Cerebellum (tissue), 4 donors: ENCODE measurements at places on chromosomes 5 and 9.

DNA sequence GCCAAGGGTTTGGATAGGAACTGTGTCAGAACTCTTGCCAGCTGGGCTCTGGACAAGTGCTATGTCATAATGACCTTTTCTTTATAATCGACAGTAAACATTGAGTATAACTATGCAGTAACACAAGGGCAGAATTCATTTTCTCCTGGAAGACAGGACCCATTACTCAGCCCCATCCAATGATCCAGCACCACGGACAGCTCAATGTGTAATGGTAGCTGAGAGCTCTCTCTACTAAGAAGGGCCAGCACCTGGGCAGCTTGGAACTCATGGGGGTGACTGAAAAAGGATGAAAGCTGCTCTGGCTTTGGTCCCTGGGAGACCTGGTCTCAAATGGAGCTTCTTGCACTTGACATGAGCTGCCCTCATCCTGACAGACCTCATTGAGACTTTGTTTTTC lies 347.8 kb downstream of the TRIM32 start:
- DNase-seq, result no peak

- DNase-seq, result no peak
These were observed 553.1 kb downstream of the ZNF608 start for GRCh38 chr5:124193371-124193789.

- DNase-seq, result no peak
These were observed 1.7 kb upstream of the CNTRL start for GRCh38 chr9:121073038-121073437.

DNA sequence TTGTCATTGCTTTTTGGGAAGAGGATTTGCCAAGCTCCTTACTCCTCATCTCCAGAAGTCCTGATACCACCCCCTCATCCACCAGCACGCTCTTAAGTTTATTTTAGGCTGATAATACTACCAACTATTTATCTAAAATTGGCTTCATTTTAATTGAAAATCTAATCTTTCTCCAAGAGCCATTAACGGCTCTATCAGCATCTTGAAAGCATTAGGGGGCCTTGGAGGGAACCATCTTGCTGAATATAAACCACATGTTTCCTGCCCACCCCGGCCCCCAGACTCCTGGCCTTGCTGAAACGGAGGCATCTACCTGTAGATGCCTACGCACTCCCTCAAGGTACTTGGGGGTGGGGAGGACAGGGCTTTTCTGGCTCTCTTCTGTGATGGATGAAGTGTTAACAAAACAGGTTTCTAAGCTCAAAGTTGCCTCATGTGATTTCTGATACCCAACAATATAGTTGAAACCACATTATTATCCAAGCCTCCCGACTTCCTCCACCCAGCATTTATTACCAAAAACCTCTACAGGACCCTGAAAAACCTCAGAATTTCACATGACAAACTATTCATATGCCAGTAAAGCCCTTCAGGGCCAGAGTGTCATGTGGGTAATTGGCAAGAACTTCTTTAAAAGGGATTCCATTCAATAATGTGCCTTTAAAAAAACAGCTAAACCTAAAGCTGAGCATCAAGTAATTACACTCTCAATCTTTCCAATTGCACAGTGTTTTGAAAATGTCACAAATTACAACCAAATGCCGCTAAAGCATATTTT lies 96.7 kb downstream of the SAXO1 start:
- no peak for DNase-seq

GRCh38 chr5:88732181-88732633 lies 150.8 kb downstream of the MEF2C start:
- DNase-seq, result no peak

GRCh38 chr5:64273276-64273675 lies 107.6 kb downstream of the RNF180 start:
- DNase-seq, result no peak

- no peak for DNase-seq
These were observed 6.1 kb upstream of the ANGPTL2 start for GRCh38 chr9:127128341-127129072.

GRCh38 chr5:142056816-142057696 lies 44.2 kb upstream of the GNPDA1 start:
- no peak for DNase-seq

DNA sequence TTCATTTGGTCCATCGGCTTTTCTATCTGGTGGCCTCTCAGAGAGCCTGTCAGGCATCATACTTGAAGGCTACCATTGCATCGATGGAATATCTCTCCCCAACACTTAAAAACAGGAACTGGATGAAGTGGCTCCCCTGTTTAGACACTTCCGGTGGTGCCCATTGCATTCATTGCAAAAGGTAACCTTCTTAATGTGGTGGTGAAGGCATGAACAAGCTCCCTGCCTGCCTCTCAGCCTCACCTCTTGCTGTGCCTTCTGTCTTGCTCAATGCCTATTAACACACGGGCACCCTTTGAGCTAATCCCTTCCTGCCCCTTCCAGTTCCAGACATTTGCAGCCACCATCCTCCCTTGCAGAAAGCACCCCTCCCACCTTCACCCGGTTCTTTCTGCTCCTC lies 233.1 kb upstream of the MSX2 start:
- DNase-seq, result no peak

- no peak for DNase-seq
These were observed 33.3 kb downstream of the RAPGEF1 start for GRCh38 chr9:131706608-131706970.

DNA sequence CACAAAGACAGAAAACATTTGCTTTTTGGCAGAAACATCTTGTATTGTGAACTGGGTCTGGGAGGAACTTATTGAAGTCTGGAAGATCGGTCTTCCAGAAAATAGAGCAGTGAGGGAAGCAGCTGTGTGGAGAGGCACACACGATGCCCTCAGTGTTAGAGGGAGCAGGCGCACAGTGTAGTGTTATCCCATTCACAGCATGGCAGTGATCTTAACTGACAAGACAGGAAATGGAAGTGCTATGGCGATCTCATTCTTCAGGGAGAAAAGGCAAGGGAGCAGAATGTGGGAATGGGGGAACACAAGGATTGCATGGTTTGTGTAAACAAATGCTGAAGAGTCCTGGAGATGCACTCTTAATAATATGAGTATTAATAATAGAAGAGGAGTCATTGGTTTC lies 161.0 kb downstream of the PBX3 start:
- DNase-seq, result no peak

DNA sequence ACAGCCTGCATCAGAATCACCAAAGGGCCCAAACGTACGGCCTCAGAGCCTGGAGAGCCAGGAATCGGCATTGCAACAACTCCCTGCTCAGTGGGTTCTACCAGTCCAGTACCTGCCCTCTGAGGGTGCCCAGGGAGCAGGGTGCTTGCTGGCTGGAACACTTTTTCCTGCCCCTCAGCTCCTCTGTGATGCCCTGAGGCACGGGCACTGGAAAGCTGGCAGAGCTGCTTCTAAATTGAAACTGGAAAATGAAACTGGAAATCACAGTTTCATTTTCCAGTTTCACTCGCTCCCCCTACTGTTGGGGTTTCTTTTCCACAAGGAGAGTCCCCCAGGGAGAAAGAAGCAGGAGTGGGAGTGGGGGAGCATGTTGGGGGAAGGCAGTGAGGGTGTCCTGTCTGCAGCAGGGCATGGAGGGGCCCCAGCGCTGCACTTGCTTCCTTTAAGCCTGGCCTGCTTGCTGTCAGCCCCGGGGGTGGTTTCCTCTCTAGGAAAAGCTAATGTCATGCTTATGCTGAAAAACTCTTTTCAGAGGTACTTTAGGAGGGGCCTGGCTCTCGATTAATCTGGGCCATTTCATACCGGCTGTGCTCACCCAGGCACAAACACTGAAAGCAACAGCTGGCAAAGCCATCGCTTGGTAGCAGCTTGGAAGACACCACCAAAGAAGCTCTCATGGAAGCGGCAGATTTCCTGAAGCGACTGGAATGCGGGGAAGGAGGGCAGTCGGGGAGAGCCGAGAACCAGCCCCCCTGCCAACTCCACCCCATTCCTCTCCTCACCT lies 26.2 kb downstream of the IRF1 start:
- no peak for DNase-seq

GRCh38 chr9:89309166-89309565 lies 1.8 kb upstream of the CKS2 start:
- DNase-seq, result no peak

- no peak for DNase-seq
These were observed 1556.5 kb upstream of the C9orf72 start for GRCh38 chr9:29129763-29130162.

DNA sequence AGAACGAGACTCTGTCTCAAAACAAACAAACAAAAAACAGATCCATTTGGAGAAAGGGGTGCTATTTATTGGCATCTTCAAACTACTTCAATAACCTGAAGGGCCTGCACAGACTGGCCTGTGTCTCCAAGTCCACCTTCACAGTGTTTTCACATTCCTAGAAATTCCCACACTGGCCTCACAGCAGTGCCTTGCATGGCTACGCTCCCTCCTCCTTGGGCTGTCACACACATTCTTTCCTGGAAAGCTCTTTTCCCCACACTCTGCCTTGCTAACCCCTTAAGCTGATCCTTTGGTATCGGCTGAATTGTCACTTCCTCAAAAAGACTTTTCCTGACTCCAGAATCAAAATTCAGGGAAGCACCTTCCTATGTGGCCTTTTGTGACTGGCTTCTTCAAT lies 19.8 kb downstream of the FAM151B start:
- DNase-seq, result no peak

GRCh38 chr9:110536822-110537221 lies 42.7 kb downstream of the SVEP1 start:
- no peak for DNase-seq

DNA sequence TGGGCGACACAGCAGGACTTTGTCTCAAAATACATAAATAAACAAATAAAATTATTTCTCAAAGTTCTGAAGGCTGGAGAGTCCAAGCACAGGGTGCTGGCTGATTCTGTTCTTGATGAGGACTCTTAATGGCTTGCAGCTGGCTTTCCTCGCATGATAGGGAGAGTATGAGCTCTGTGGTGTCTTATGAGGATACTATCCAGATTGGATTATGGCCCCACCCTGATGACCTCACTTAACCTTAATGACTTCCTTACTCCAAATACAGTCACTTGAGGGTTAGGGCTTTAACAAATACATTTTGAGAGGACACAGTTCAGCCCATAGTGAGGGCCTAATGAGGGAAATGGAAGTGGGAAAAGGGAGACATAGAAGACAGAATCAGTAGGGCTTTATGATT lies 87.7 kb downstream of the FOCAD start:
- DNase-seq, result no peak

- no peak for DNase-seq
These were observed 479.4 kb downstream of the RASEF start for GRCh38 chr9:82583524-82583923.

DNA sequence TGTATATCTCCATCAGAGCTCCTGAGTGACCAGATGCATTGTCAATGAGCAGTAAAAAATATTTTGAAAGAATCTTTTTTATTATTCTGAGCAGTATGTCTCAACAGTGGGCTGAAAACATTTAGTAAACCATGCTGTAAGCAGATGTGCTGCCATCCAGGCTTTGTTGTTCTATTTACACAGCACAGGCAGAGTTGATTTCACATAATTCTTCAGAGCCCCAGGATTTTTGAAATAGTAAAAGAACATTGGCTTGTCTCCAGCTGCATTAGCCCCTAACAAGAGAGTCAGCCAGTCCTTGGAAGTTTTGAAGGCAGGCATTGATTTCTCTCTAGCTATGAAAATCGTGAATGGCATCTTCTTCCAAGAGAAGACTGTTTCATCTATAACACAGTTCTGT lies 25.2 kb upstream of the ENTREP1 start:
- no peak for DNase-seq

DNA sequence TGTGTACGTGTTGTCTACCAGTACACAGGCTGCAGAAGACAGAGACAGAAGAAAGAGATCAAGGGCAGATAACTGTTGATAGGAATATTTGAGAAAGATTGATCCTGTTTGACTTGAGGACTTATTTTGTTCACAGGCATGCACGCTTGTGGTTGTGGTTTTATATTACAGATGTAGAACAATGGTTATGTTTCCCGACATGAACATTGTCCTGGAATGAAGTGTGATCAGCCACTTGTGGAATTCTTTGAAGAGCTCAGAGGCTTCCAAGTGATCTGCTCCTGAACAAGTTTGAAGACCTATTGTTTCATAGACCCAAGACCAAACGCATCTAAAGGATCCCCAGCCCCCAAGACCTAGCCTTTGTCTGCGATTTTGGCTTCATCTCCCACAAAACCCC lies 13.7 kb downstream of the TEX53 start:
- no peak for DNase-seq

- DNase-seq, result peak; percentile 69
These were observed 58.7 kb downstream of the RXRA start for GRCh38 chr9:134384811-134385479.

GRCh38 chr5:172666251-172666650 lies 25.2 kb downstream of the NEURL1B start:
- no peak for DNase-seq

DNA sequence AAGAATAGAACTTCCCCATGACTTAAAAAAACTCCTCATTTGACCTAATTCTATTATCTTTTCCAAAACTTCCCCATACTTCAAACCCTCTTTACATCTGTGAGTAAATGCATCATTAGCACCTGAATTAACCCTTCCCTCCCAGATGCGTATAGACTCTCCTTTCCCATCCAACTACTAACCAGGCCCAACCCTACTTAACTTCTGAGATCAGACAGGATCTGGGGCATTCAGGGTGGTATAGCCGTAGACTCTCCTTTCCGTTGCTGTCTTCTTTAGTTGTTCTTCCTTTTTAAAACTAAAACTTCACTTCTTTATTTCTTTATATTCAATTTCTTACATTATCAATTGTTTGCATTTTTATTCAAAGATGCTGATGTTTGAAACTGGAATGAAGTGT lies 165.2 kb downstream of the SLCO4C1 start:
- no peak for DNase-seq

- DNase-seq, result no peak
These were observed 29.3 kb downstream of the PCDH1 start for GRCh38 chr5:141848744-141849414.

GRCh38 chr5:38369692-38370091 lies 111.3 kb downstream of the EGFLAM start:
- no peak for DNase-seq

GRCh38 chr9:5389109-5389732 lies 48.5 kb downstream of the PLGRKT start:
- no peak for DNase-seq

DNA sequence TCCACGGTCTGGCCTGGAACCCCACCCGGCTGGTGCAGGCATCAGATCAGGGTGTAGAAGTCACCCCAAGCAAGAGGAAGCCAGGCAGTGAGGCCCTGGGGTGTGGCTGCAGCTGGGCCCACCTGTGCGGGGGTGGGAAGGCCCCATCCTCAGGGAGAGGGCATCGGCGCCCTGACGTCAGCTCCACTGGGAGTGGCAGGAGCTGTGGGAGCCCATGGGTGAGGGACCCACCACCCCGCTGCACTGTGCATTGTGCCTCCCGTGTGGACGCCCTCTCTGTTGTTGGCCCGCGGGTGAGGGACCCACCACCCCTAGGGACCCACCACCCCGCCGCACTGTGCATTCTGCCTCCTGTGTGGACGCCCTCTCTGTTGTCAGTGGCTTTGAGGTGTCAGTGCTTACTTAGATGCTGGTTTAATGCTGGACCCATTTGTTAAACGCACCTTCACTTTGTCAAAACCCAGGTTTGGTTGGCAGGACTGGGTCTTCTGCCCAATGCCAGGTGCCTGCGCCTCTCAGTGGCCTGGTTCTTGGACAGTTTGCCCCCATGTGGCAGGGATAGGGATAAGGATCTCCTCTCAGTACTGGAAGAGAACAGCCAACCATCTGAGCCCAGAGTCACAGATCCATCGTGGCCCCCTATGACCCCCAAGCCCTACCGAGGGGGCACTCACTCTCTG lies 6.9 kb upstream of the EXOC3 start:
- DNase-seq, result no peak
